ENCODE measurements at places on chromosomes 3 and 15.

GRCh38 chr3:25836579-25836978, 46.7 kb downstream of the OXSM start:
- DNase-seq, result no peak

- DNase-seq, result no peak
Observed at GRCh38 chr3:67809370-67809935, 155.0 kb upstream of the SUCLG2 start.

- DNase-seq, result no peak
Observed at GRCh38 chr15:68972201-68973065, 42.1 kb upstream of the NOX5 start.

GRCh38 chr3:114435386-114436115, 141.7 kb downstream of the TIGIT start:
- no peak for DNase-seq

DNA sequence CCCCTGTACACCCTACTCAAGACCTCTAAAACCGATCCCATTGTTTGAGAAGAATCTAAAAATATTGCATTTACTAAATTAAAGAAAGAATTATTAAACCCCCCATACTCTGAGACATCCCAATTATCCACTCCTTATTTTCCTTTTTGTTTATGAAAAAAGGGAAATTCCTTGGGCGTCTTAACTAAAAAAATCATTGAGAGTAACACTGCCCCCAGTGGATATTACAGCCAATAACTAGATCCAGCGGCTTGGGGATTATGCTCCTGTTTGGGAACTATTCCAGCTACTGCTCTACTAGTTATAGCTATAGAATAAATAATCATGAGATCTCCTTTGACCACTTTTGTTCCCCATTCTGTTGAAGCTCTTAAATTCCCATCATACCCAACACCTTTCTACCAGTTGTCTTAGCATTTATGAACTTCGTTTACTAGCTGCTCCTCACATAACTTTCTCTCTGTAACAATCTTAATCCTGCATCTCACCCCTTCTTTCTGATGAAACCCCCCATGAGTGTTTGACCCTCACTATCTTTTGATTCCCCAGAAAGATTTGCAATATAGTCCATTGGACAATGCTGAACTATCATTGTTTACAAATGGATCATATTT, 12.7 kb upstream of the CFAP91 start:
- DNase-seq, result no peak

DNA sequence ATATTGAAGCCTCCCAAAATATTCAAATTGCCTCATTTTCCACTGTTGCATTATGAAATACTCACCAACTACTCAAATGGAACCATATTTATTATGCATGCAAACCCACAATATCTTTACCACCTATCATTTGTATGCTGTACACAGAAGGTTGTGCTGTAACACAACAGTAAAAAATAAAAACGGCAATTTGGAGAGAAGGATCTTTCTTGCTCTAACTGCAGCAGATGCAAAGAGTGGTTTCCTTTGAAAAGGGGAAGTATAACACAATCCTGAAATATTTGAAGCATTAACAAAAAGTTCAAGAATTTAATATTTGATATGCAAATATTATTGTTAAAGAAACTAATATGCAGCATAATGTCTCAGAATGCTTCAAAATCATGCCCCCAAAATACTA, 244.5 kb upstream of the SUCLG2 start:
- no peak for DNase-seq

DNA sequence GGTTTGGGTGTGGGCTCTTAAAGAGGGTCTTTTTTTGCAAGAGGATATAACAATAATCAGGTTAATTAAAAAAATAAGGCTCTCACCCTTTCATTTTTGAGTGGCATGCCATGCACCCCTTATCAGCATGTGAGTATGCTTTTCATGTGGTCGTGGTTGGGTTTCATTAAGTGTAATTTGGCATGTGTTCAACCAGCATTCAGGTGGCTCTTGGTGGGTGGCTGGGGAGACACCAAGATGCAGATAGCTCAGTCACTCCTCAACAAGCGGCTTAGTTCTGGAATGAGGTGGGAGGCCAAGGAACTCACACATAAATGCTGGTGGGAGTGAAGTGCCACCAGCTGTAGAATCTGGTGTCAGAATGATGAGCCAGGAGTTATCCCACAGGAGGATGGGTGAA, 66.8 kb downstream of the FLNB start:
- no peak for DNase-seq

DNA sequence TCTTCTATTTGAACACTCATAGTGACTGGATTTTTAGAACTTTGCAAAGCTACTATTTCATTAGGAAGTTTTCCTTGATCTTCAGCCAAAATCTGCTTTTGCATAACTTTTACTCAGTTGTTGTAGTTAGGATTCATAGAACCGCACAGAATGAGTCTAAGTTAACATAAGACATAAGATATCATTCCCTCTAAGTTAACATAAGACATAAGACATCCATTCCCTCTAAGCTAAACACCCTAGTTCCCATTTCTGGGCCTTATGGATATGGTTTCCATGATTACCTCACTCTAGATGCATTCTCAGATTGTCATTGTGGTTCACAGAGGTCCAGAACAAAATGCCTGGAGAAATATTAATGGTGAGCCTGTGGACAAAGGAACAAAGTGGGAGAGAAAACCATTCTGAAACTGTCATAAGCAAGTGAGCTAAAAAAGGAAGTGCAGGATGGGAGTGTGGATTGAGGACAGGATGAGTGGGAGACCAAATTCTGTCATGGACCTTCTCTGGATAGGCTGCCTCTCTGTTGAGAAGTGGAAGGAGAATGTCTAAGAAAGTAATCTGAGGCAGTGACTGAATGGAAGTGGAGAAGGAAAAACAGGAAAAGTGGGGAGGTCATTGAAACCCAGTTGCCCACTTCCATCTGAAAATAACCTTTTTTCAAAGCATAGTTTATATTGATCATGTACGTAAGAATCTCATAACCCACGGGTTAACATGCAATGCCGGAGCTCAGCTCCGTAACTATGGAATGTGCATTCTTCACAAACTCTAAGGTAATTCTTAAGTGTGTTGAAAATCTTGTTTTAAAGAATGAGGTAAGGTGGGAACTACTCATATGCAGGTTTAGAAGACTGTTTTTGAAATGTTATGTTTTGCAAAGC, 37.4 kb upstream of the SECISBP2L start:
- no peak for DNase-seq

DNA sequence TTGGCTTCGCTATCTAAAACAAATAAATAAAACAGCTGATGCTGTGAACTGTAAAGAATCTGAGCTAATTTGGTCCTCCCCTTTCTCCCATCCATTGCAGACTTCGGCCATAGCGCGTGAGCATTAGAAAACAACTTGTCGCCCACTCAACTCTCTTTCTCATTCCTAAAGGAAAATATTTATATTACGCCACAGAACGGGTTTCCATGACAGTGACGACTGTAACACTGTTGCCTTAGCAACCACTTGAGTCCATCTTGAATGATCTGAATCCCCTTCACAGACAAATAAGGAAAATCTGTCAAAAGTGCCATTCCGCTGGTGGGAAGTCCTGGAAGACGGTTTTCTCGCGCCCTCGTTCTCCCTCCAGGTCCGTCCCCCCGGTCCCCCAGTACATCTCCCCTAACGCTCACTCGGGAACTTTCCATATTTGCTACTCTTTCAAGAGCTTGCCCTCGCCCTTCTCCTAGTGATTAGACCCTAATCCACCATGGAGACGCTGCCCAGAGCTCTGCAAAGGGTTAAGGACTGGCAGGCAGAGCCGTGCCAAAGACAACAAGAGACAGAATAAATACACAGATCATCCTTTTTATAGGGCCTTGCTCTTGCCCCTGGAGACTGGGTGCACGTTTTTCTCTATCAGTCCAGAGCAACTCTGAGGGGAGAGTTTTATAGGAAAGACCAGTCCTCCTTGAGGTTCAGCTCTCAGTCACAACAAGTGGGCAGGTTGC, 50.5 kb downstream of the CRYGS start:
- DNase-seq, result no peak

DNA sequence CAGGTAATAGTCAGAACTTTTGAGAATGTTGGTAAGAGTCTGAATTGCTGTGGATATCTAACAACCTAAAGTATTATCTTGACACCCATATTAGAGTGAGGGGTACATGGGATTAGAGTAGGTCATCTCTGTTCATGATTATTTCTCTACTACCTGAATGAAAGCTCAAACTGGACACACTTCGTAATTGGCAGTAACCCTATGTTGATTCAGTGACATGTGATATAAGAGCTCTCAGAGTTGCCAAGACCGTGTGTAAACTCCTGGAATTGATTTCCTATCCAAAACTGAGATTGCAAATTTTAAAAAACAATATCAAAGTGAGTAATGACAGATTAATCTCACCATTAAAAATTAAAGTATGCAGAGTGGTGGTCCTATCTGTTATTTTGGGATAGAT, 214.8 kb upstream of the ARHGEF26 start:
- DNase-seq, result no peak

GRCh38 chr3:126309165-126309564, 48.0 kb downstream of the KLF15 start:
- no peak for DNase-seq

DNA sequence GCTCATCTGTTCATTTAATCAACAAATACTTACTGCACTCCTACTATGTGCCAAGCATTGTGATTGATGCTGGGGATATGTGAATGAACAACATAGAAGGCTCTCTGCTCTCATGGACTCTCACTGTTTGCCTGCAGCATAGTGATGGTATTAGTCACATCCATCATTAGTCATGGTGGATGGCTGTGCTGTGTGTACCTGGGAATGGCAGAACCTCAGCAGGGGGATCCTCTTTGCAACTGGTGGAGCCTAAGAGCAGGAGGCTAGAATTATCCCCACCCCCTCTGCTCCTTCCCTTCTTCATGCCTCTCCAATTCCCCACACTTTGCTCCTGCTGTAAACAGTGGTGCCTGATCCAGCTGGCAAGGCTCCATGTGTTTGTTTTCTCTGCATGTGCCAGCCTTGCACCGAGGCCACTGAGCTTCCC, 20.5 kb downstream of the BOC start:
- DNase-seq, result no peak

DNA sequence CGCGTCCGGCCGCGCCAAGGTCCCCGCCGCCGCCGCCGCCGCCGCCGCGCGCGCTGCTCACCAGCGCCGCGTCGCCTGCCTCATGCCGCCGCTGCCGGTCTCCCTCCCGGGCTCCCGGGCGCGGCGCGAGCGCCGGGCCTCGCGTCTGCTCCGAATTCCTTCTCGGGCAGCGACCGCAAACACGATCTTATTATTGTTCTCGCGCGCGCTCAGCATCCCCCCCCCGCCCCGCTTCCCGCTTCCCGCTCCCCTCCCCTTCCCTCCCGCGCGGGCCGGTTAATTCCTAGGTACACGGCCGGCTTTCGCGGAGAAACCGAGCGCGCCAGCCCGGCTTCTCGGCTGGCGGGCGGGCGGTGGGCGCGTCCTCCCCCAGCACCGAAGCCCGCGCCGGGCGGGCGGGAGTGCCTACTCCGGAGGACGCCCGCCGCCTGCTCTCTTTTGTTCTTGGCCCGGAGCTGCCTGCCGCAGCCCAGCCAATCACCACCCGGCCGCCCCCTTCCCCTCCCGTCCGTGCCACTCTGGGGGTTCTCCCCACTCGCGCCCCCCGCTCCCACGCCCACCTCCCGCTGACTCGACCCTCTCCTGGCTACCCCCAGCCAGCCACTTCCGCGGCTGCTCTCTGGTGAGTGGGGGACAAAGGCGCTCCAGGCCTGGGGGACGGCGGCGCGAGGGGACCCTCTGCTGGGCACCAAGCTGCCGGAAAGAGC, at the start of gene HDGFL3:
Gene HDGFL3, minus strand, starts transcription at position 164 of the 707 bp plus-strand sequence. CDS start 409 bp downstream, outside the sequence.
- no peak for DNase-seq

DNA sequence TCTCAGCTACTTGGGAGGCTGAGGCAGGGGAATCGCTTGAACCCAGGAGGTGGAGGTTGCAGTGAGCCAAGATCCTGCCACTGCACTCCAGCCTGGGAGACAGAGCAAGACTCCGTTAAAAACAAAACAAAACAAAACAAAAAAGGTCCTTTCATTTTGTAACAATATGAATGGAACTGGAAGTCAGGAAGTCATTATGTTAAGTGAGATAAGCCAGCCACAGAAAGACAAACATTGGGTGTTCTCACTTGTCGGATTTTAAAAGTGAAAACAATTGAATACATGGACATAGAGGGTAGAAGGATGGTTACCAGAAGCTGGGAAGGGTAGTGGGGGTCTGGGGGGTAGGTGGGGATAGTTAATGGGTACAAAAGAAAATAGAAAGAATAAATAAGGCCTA, 12.5 kb upstream of the B3GALNT1 start:
- DNase-seq, result no peak

DNA sequence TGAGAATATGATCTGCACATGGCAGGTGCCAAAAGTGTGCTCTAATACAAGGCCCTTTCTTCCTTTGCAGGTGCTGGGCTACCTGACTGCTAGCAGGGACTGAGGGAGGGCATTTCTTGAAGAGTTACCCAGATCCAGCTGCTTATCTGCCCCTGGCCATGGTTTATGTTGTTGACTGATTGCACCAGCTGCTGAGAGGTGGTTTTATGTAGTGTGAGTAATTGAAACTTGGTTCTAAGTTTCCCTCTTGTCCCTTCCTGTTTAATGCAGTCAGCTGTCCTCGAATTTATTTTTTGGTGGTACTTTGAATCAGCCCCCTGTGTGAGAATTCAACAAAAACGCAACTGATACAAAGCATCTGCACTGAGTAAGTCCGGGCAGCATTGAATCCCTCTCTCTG, 288.3 kb upstream of the C2CD4B start:
- no peak for DNase-seq

DNA sequence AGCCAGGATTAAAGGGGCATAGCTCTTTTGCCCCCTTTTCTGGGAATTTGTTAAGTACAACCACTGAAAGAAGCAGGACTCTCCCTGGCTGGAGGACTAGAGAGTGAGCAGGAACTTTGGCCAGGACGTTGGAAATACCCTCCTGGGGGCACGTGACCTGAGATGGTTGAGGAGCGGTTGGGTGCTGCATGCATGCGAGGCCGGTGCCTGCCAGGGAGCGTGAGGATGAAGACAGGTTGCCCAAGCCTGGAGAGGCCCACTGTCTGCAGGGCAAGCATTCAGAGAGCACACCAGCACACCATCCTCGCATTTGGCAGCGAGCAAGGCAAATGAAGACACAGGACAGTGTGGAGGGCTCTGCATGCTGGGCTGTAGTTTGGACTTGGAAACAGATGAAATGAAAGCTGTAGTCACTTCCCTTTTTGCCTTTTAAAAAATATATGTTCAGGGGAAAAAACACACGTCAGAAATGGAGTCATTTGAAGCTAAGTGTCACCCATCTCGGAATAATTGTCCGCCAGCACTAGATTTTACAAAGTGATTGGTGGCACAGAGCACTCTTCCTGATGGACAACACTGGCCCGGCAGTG, 217.6 kb downstream of the SLCO3A1 start:
- DNase-seq, result no peak

DNA sequence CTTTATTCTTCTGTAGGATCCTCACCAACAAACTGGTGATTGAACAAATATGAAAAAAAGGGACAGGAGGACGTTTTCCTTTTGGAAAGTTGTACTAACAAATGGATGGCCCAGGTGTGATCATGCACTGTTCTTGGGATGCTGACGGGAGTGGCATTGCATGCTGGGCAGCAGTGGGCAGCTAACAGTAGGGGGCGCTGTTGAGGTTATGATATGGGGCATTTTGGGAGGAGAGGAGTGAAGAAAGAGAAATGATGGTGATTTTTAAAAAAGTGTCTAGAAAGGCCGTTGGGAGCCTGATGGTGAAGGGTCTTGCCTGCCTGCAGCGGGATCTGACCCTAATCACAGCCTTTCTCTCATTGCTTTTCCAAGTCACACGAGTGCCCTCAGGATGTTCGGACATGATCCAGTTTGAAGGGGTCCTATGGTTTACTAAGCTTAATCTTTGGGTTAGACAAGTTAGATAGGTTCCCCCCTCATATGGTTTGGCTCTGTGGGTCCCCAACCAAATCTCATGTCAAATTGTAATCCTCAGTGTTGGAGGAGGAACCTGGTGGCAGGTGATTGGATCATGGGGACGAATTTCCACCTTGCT, 46.2 kb upstream of the PRTG start:
- no peak for DNase-seq

- no peak for DNase-seq
Observed at GRCh38 chr15:66673410-66674322, 28.4 kb upstream of the SMAD6 start.
